ENCODE measurements at places on chromosomes 5 and 9.
A peak's percentile ranks its signal among the peaks of the same experiment; 100 is the strongest.

GRCh38 chr5:181028032-181028819, 11.8 kb upstream of the BTNL9 start:
- no peak for DNase-seq

GRCh38 chr9:78015241-78015640, 16.4 kb downstream of the GNAQ start:
- no peak for DNase-seq

DNA sequence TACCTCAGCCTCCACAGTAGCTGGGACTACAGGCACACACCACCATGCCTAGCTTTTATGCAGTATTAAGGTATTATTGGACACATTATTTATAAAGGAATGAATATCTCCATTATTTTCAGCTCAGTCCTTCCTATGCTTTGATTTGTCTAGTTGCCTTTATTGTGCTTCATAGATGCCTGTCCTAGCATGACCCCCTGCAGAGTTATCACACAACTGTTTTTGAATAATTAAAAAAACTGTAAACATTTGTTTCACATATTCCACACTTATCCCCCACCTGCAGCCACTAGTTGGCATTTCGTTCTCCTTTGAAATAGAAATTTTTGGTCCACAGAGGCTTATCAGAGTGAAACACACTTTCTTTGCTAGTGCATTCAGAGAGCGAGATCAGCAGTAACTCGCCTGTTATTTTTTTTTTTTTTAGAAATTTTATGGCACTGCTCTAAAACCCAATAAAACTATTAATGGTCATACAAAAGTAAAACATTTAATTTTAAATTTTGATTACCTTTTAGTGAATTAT, 151.8 kb upstream of the RASA1 start:
- no peak for DNase-seq

- no peak for DNase-seq
Measured at GRCh38 chr9:107270082-107270481, 13.0 kb upstream of the RAD23B start.

GRCh38 chr9:6681957-6682501, 36.5 kb upstream of the GLDC start:
- DNase-seq, result no peak

GRCh38 chr5:7753596-7753995, 97.3 kb downstream of the CFAP90 start:
- no peak for DNase-seq

GRCh38 chr5:126811515-126812198, 34.7 kb downstream of the LMNB1 start:
- DNase-seq, result peak; percentile 1

DNA sequence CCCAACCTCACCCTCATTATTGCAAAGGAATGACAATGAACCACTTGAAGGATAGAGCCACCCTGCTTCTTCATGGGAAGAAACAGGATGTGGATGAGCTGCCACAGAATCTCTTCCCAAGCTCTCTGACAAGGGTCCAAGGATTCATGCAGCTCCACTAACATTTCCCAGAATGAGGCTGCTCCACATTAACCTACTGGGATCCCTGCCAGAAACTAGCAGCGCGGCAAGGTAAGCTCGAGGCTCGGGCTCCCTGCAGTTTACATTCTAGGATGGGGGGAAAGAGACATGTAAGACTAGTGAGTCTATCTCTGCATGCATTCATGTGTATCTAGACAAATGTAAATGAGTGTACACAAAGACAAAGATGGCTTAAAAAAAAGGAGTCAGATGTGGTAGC, 12.1 kb downstream of the DCAF12 start:
- no peak for DNase-seq

DNA sequence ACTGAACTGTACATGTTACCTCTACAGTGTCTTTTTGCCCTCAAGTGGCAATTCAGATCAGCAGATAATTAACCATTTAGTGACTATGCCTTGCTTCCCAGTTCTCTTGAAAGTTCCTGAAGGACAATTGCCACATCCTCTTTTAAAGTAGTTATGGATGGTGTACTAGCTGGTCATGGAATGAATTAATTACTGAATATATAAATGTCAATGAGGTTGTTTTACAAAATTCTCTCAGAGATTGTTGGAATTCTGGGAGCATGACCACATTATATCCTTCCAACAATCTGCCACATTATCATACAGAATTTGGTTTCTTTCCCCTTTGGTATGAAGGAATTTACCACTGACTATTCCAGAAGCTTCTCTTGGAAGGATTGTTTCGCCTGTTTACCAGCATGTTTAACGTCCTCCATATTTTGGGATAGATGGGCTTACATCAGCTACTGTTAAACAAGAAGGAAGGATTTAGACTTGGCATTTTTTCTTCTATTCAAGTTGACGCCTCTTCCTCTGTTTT, 176.4 kb downstream of the CD180 start:
- DNase-seq, result no peak

DNA sequence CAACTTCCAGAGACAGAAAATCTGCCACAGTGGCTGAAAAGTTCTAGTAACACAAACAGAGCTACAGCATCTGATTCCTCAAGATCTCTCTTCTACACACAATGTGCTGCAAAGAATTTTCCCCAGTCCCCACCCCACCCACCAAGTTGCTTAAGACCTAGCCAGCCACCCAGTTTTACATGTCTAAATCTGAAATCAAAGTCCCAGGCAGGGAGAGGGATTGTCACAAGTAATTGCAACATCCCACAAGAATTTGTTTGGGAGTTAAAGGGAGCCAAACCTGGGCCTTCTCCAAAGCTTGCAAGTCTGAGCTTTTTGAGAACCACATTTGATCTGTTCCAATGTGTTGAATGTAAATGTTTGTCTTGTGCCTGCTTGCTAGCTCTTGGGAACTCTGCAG, 15.5 kb downstream of the IGIP start:
- no peak for DNase-seq

DNA sequence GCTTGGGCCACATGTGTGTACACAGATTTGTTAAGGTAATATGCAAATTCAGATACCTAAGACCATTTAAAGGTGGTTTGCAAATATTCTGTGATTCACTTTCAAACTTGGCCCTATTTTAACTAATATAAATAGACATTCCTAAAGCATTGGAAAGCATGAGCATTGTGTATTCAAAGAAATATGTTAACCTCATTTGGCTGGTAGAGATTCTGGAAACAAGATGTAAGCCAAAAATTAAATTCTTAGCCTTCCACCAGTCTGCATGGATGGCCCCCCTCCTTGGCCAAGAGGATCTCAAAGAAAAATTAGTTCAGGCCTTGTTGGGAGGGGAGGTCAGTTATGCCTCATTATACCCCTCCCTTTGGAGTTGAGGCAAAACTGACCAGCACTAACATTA, 38.7 kb upstream of the C6 start:
- DNase-seq, result no peak

GRCh38 chr9:115999498-115999897, 154.1 kb upstream of the PAPPA start:
- no peak for DNase-seq

- no peak for DNase-seq
Measured at GRCh38 chr9:21104787-21105186, 27.0 kb upstream of the IFNB1 start.

- DNase-seq, result no peak
Measured at GRCh38 chr9:35679766-35680330, 6.1 kb downstream of the CA9 start.

GRCh38 chr5:68303754-68304420, 88.3 kb downstream of the PIK3R1 start:
- DNase-seq, result no peak

DNA sequence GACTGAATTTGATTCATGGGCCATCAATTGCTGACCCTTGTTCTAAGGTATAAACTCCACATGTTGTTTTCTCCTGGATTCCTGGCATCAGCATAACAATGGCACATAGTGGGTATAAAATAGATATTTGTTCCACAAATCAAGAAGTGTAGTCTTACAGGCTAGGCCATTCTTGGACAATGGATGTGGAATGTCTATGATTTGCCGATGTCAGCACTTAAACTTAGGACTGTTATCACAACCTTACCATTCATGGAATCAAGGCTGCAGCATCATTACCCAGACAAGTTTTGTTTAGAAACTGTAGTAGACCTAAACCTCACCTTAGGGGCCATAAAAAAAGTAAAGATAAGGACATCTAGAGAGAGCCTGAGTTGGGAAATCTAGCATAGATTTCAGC, 680.0 kb downstream of the BRINP1 start:
- no peak for DNase-seq

DNA sequence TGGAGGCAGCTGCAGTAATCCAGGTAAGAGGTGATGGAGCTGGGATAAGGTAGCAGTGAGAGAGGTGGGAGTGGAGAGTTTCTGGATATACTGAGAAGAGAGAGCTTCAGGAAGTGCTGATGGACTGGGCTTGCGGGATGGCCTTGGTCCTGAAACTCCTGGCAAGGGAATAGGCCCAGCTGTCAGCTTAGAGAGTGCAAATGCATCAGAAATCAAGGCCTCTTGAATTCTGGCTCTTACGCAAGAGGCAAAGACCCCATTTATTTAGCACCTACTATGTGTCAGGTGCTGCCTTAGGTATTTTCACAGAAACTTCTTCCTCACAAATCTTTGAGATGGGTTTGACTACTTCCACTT, 227.2 kb upstream of the MAP3K1 start:
- no peak for DNase-seq

GRCh38 chr9:137048655-137049543, 2.9 kb upstream of the NPDC1 start:
- DNase-seq, result no peak

DNA sequence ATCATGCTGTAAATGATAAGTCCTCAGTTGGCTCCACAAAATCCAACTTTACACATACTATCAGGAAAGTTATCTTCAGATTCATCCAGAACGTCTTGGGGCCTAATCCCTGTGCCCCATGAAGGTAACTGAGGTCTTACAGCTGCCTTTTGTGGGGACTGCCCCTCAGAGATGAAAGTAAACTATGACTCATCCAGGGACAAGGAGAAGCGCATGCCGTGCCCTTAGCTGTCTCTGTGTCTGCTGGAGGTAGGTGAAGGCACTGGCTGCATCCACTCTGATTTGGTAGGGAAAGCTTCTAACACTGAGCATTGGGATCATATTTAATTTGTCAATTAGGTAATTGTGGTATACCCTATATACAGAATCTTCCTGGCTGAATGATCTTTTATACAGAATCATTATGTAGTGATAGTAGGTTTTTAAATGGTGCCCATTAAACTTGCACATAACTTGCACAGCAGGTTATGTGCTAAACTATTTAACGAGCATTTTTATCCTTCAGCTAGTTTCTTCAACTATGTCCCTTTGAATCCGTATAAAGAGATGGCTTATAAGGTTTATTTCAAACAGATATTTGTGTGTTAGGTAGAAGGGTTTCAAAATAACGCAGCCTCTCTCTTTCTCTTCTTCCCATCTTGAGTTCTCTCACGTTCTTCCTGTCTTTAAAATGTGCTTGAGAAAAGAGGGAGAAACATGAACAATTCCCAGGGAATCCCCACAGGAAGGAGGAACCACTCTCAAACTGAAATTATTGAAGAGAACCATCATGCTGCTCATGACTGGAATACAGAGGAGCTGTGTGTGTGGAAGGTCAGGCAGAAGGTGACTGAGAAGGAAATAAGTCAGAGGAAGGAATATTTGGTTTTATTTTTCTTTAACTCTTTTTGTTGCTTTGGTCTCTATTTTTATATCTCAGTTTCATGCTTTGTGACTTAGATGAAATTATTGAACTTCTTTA, 250.9 kb downstream of the CD180 start:
- DNase-seq, result no peak

DNA sequence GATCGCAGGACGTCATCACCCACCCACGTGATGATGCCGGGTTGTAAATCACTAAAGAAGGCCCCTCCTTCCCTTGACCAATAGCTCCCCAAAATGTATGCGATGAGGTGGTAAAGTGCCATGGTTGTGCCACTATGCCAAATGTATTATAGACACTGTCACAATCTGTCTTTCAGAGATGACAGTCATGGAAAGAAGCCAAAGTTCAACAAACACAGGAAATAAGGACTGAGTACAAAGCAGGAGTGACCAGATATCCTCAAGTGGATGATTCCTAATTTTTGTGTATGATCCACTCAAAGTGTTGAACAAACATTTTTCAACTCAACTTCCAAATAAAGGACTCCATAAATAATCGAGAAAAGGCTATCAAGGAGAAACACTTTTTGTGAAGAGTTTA, 12.5 kb downstream of the GLIS3 start:
- no peak for DNase-seq

GRCh38 chr5:179176166-179176565, 116.0 kb downstream of the ZNF354C start:
- DNase-seq, result no peak

Data from activated naive CD4-positive, alpha-beta T cell (primary cell).